T-helper 22 cell (primary cell): ENCODE measurements at places on chromosomes 7 and 10.

GRCh38 chr10:12549297-12549696 is 199.9 kb downstream of the CAMK1D start:
- no peak for DNase-seq

DNA sequence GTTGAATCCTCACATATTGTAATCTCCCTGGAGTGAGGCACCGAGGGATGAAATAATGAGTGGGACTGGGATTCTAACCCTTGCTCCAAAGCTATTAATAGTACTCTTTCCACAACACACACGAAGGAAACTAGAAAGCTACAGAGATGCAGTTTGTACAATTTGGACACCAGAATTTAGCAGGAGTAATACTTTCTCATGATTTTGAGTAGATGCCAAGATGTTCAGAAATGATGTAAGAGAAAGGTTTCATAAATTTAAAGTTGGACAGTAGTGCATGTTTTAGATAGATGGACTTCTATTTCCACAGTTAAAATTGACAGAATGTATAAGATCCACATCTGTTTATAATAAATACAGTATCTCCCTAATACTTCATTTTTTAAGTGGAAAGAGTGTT is 46.5 kb downstream of the PRR15 start:
- no peak for DNase-seq

DNA sequence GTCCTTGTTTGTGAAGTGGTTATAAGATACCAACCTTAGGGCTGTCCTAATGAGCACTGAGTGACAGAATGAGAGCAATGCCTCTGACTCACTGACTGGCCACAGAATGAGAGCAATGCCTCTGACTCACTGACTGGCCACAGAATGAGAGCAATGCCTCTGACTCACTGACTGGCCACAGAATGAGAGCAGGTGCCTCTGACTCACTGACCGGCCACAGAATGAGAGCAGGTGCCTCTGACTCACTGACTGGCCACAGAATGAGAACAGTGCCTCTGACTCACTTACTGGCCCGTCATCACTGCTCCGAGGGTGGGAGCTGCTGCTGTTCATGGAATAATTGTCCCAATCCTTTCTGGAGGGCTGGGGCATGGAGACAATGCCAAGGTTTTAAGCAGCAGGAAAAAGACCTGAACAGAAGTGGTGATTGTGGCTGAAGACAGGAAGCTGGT is 265.2 kb upstream of the PPP2R2D start:
- no peak for DNase-seq

GRCh38 chr10:33735464-33735923 is 401.0 kb upstream of the NRP1 start:
- no peak for DNase-seq

GRCh38 chr7:9600974-9601373 is 1167.6 kb downstream of the NXPH1 start:
- no peak for DNase-seq

GRCh38 chr10:7121154-7121797 is 289.6 kb downstream of the SFMBT2 start:
- peak; percentile 5 for DNase-seq

DNA sequence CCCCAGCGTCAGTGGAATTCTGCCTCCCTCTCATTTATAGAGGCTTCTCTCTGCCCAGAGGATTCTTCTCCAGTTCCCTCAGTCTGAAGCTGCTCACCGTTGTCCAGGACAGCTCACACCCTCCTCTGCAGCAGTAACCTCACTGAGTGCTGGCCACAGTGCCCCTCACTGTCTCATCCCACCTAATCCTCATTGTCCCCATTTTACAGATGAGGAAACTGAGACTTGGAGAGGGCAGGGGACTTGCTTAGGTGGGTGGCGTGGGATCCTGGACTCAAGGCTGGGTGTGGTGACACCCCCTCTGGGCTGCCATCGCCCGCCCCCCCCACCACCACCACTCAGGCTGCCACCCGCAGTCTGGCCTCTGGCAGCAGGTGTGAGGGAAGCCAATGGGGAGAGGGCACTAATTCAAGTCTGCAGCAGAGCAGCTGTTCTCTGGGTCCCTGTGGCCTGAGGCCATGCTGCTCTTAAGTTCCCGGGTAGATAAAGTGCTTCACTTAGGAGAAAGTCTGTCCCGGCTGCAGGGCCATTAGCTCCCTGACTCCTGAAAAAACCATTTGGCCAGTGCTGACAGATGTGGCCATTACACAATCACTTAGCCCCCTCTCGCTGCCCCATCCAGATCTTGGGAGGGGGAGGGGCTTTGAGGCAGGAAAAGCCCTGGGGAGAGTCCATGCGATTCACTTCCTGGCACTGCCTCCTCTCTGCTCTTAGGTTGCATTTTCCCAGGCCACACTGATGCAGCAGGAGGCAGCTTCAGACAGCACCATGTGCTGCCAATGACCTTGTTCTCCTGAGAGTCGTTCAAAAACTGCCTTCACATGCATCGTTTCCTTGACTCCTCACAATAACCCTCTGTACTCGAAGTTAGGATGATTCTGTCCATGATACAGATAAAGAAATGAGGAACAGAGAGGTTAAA is 36.3 kb downstream of the DRGX start:
- no peak for DNase-seq

DNA sequence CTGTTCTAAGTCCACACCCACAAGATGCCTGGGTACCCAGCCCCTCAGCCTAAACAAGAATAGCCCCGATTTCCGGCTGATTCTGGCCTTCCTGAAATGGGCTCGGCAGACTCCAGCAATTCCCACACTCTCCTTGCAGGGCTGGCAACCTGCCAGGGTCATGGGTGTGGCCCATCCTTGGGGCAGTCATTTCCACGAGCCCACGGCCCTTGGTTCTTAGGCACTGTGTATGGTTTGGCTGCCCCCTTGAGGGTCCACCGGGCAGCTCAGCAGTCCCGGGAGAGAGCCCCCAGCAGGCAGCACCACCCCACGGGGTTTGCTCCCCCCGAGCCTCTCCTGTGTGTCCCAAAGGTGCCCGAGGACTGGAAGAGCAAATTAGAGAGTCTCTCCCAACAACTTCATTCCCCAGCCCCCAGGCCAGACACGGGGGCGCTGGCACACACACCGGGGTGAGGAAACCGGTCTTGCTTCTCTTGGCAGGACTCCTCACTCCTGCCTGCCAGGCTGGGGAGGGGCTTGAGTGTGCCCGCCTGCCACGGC is 142.2 kb downstream of the EMX2 start:
- no peak for DNase-seq

DNA sequence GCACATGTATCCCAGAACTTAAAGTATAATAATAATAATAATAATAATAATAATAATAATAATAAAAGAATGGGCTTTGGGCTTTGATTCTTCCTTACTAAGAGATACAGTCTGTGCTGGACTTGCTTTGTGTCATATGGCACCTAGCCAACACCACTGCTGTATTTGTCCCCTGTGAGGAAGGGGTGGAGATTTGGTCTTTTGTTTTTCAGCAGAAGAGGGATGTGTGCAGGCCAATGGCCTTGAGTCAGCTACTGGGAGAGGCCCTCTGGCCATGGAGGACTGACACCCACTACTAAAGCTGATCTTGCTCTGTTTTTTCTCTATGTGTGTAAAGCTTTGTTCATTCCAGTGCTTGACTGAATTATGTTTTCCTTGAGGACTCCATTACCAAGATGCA is 573.0 kb upstream of the PCDH15 start:
- no peak for DNase-seq

DNA sequence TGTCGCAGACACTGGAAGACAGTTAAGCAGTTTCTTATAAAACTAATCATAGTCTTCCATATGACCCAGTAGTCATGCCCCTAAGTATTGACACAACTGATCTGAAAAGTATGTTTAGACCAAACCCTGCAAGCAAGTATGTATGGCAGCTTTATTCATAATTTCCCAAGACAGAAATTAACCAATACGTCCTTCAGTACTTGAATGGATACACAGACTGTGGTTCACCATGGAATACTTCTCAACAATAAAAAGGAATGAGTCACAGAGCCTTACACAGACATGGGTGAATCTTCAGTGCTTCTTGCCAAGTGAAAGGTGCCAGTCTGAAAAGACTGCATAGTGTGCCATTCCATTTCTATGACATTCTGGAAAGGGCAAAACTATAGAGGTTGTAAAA is 50.2 kb upstream of the AKR1E2 start:
- DNase-seq, result no peak

- no peak for DNase-seq
Observed at GRCh38 chr7:117908031-117908795, 35.0 kb upstream of the CTTNBP2 start.

GRCh38 chr7:105219771-105220160 is 169.0 kb downstream of the SRPK2 start:
- DNase-seq, result no peak

GRCh38 chr7:137923380-137923779 is 76.6 kb upstream of the DGKI start:
- no peak for DNase-seq

DNA sequence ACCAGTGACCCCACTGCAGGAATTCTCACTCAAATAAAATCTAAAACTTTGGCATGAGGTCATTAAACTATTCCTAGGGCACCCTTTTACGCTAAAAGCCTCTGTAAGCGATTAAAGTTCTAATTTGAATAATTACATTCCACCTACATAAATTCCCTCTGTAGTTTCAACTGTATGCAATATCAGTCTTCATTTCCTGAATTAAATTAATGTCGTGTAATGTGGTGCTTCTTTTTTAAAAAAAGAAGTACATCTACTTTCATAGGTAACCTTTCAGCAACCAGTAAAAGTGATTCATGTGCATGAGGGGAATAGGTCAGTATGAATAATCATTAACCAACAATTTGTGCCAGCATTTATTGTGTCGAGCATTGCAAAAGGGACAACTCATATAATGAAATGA is 44.7 kb downstream of the IMMP2L start:
- no peak for DNase-seq

DNA sequence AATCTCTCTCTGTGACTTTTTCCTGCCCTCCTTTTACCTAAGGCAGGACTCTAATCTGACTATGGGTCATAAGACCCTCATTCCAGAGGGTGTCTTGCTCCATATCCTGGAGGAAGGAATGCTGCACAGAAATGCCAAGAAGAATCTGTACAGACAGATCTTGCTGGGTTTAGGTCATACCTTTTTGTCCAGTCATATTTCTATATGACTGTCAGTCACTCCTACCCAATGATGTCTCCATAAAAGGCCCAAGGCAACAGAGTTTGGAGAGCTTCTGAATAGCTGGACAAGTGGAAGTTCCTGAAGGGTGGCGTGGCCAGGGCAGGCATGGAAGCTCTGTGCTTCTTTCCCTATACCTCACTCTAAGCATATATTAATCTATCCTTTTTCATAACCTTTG is 47.5 kb downstream of the FEZF1 start:
- no peak for DNase-seq

GRCh38 chr10:122703483-122704448 is 4.1 kb upstream of the C10orf120 start:
- no peak for DNase-seq

- DNase-seq, result peak; percentile 28
Observed at GRCh38 chr10:17425584-17426262, 28.7 kb downstream of the ST8SIA6 start.

- DNase-seq, result no peak
Observed at GRCh38 chr10:125727436-125727835, 7.9 kb downstream of the EDRF1 start.

- DNase-seq, result no peak
Observed at GRCh38 chr10:48710647-48711275, 26.1 kb downstream of the WDFY4 start.

DNA sequence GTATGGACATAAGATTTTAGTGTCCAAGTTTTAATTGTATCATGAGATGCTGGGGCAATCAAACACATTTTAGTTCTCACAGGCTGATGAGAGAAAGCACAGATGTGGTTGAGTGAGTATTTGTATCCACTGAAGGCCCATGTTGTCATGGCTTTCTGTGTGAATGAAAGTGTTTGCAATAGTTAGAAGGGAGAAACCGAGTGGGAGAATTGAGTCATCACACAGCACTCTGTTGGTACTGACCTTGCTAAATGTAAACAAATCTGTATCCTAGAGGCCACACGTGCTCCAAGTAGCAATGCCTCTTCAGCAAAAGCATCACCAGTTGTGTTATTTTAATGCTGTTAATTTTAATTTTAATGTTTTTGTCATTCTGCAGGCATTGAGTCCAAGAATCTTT is 121.2 kb downstream of the EMX2 start:
- no peak for DNase-seq

DNA sequence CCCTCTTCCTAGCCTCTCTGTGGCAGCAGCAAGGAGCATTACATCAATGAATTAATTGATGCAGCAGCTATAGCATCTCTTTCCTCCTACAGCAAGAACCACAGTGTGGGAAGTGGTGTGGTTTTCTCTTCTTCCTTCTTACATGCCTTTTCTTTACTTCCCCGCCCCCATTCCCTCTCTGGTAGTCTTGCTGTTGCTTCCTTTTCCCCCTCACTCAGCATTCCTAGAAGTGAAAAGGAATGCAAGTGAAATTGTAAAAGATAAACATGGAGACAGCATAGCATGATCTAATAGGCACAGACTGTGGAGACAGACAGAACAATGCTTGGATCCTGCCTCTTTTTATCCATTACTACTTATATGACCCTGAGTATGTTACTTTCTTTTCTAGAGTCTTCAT is 370.5 kb upstream of the BMPER start:
- DNase-seq, result no peak
